ENCODE measurements at places on chromosomes 11 and 22.

DNA sequence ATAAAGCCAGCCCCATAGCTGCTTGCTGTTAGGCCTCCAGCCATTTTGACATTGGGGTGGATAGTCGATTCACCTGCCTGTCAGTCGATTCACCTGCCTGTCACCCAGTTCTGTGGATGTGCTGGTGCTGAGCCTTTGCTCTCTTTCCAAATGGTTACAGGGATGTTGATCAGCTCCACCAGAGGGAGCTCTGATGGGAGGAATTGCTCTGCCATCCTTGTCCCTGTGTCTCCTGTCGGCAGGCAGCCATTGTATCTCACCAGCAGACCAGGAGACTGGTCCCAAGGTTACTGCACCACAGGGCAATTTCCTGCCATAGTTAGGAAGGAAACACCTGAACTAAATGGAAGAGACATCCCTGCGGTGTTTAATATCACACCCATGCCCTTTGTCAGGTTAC lies 6.1 kb downstream of the MPEG1 start:
- peak; percentile 45 for DNase-seq

GRCh38 chr11:130548491-130548833 lies 100.0 kb downstream of the ADAMTS15 start:
- no peak for DNase-seq

- no peak for DNase-seq
Measured at GRCh38 chr11:6746086-6746618, 25.6 kb downstream of the OR2AG2 start.

DNA sequence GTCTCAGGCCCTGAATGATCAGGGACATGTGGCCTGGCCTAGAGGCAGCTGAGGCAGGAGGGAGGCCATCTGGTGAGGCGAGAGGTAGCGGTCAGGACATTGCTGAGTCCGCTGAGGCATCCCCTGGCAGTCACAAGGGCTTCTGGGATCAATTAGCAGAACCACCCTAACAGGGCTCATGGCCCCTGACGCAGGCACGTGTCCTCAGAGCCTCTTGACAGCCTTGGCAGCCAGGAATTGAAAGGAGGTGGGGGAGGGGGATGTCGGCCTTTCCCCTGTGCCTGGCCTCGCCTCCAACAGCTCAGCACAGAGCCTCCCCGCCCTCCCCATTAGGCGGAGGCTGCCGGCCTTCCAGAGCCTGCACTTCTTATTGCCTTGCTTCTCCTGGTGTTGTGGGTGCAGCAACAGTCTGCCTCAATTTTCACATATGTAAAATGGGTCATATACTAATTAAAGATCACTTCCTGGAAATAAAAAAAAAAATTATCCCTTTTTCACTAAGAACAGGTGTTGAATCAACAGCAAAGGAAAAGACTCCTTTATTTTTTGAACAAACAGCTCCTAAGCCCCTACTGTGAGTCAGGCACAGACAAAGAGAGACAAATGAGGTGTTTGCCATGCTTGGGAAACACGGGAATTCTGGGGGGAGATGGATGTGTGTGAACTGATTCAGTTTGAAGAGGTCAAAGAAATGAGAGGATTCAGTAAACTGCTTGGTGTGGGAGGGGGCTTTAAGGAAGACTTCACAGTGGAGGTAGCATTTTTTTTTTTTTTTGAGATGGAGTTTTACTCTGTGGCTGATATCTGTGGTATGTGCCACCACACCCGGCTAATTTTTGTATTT lies 55.3 kb downstream of the NFAM1 start:
- DNase-seq: peak; percentile 74

DNA sequence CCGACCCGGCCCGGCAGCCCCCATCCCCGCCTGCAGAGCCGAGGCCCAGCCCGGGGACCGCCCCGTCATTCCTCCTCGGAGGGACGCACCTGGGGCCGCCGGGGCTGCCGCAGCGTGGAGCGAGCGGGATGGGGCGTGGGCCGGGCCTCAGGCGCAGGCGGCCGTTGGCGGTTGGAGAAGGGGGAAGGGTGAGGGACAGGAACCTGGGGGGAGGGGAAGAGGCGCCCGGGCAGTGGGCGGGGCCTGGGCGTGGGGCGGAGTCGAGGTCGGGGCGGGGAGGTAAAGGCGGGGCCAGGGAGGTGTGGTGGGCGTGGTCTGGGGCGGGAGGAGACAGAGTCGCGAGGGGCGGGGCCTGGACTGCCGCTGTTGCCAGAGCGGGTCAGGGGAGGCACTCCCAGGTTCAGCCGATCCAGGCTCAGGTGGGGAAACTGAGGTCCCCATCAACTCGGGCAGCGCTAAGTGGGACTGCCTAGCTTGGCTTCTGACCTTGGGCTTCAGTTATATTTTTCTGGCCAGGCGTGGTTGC lies at the start of gene TESMIN:
Gene TESMIN (minus strand): TSS at position 190 of the 526 bp plus-strand sequence. CDS start 860 bp downstream, outside the sequence.
- peak; percentile 66 for DNase-seq

DNA sequence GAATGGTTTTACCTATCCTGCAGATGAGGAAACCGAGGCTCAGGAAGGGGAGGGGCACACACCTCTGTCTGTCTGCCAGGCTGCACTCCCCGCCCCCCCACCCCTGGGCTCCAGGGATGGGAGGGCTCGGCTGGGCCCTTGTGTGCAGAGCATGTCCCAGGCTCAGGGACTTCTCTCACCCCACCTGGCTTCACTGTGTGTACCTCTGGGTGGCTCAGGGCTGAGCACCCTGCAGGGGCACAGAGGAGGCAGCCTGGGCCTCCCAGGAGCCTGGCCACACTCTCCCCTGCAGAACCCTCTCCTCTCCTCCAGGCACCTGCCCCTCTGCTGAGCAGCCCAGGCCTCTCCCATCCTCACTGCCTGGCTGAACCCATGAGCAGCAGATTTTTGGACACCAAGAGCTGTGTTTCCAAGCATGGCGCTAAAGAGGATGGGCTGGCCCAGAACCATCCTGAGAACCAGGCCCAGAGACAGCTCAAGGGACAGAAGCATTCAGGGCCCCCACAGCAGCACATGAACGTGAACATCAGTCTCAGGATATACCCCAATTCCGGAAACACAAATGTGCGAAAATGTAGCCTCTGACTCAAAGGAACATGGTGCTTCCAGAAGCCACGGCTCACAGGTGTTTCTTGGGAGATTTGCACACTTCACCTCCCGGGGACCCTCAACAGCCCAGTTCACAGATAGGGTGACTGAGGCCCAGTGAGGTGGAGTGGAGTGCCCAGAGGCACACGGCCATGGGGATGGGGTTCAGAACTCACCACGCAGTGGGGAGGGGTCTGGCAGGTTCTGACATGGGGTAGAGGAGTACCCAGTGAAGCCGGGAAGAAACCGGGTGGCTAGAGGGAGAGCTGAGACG lies 10.5 kb downstream of the EMID1 start:
- no peak for DNase-seq

GRCh38 chr11:1306186-1307162 lies 3.0 kb downstream of the TOLLIP start:
- no peak for DNase-seq

DNA sequence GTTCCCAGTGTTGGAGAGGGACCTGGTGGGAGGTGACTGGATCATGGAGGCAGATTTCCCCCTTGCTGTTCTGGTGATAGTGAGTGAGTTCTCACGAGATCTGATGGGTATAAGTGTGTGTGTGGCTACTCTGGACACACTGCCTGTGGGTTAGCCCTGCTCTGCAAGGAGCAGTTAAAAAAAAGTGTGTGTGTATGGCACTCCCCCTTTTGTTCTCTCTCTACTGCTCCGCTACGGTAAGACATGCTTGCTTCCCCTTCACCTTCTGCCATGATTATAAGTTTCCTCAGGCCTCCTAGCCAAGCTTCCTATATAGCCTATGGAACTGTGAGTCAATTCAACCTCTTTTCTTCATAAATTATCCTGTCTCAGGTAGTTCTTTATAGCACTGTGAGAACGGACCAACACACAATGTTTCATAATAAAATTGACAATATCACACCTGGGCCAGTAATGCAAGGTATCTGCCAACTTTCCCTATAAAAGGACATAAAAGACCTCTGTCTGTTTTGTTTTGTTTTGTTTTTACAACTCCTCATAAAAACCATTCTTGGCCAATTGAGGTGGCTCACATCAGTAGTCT lies 20.2 kb downstream of the CLTCL1 start:
- no peak for DNase-seq

DNA sequence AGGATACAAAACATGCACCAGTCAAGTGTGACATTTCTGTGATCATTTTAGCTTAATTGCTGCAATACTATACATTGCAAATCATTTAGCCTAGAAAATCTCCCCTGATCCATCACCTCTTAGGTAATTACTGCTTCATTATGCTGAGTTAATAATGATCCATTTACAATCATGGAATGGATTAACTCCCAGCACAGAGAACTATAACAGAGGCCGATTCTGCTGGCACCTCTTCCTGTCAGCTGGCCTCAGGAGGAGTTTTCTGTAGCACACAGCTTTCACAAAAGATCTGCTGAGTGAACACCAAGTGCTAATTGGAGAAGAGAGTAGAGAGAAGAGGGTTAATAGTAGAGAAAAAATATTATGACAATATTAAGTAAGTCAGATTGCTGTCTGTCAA lies 591.8 kb upstream of the KIRREL3 start:
- no peak for DNase-seq

DNA sequence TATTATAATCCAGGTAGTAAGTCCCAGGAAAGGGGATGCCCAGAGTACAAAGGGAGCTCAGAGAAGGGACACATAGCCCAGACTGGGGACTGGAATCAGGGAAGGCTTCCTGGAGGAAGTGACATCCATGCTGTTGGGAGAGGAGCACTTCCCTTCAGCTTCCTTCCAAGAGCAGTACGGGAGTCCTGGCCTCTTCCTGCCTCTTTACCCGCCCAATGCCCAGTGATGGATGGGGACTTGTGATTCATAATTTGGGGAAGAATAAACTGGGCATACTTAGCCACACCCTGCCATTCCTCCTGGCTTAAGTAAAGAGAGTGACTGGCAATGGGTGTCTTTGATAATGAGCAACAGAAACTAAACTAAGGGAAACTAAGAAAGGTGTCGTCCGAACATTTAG lies 11.5 kb downstream of the C11orf91 start:
- DNase-seq: no peak

GRCh38 chr11:117197516-117198456 lies 1.4 kb upstream of the TAGLN start:
- DNase-seq: peak; percentile 41

Measured in adipocyte (in vitro differentiated cells).